Large intestine (tissue), 12 donors: ENCODE measurements at places on chromosomes 16 and 17.

- DNase-seq = no peak
These were observed 2.3 kb upstream of the MT2A start for GRCh38 chr16:56606071-56606475.

- no peak for DNase-seq
These were observed 13.9 kb upstream of the RNF213 start for GRCh38 chr17:80246726-80247125.

GRCh38 chr16:66378741-66379570 lies 12.5 kb downstream of the CDH5 start:
- DNase-seq = no peak

DNA sequence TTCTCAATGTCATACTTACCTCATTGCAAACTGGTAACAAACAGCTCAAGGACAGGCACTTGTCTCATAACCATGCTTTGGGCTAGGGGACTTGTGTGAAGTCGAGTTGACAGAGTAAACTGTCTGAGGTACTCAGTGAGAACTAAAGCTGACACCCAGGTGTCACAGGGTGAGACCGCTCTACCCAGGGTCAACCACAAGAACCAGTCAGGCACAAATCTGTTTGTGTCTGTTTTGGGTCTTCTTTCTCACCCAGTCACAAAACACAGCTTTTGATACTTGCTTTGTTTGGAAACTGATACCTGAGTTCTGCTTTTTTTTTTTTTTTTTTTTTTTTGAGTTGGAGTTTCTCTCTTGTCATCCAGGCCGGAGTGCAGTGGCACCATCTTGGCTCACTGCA lies 161.1 kb downstream of the STX8 start:
- no peak for DNase-seq

DNA sequence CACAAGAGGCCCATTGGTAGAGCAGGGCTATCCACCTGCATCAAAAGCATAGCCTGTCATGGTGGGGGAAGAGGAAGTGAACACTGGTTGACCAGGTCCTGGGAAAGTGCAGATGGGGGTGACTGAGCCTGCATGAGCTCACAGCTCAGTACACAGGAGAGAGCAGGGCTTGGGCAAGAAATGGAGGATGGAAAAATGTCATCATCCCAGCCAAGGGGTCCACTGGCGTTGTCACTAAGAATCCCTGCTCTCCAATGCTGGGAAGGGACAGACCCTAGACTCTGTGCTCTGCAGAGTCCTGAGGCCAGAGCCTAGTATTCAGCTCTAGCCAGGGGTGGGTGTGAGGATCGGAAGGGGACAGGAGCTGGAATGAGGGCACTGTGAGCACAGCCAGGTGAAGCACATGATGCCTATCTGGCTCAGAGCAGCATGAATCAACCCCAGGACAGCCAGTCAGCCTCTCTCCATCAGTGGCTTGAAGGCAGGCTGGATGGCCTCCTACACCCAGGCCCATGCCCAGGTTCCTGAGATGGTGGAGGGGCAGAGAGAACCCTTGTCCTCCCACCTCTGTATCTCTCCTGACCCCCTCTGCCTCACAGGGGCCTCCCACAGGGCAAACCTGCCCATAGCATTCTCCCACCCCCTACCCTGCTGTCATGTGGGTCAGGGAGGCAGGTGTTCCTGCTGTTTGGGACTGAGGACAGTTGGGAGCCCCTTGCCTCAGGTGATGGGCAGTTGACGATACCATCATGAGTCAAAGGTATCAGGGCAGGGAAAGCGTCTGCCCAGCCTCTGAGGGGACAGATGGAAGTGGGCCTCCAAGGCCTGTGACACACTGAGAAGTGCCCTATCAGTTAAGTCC lies 13.8 kb upstream of the CTCF start:
- DNase-seq = peak; percentile 1
